Stimulated activated CD4-positive, alpha-beta T cell treated with anti-CD3 and anti-CD28 coated beads, TNF-alpha, amount 100 ng/mL, for 48 hours (primary cell): ENCODE measurements at places on chromosomes 5 and 9.

- DNase-seq, result no peak
Measured at GRCh38 chr9:125137200-125137599, 6.1 kb downstream of the SCAI start.

GRCh38 chr5:125065741-125066140 lies 319.3 kb upstream of the ZNF608 start:
- DNase-seq, result no peak

GRCh38 chr5:40547557-40547956 lies 132.2 kb upstream of the PTGER4 start:
- no peak for DNase-seq

DNA sequence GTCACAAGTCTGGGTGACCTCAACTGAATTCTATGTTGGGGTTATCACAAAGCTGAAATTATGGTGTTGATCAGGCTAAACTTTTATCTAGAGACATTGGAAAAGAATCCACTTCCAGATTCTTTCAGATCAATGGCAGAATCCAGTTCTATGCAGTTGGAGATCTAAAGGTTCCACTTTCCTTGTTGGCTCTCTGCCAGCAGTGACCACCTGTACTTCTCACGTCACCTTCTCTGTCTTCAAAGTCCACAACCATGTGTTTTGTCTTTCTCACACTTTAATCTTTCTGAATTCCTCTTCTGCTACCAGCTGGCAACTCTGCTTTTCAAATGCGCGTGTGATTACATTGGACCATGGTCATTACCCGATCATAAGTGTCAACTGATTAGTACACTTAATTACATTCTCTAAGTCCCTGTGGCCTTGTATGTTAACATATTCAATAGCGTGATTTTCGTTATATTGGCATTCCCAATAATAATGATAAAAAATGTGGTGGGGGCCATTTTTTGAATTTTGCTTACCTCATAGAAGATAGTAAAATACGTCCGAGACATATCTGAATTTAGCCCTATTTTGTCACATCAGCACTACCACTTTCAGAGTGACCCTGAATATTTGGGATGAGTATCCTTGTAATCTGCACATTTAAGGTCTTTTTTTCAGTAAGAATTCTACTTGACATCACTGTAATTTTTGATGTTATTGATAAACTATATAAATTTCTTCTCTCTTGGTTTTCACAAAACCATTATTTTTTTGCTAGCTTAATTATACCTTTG lies 73.7 kb upstream of the PRDM9 start:
- DNase-seq, result no peak

- DNase-seq, result no peak
Measured at GRCh38 chr9:36993933-36994764, 39.9 kb downstream of the PAX5 start.

DNA sequence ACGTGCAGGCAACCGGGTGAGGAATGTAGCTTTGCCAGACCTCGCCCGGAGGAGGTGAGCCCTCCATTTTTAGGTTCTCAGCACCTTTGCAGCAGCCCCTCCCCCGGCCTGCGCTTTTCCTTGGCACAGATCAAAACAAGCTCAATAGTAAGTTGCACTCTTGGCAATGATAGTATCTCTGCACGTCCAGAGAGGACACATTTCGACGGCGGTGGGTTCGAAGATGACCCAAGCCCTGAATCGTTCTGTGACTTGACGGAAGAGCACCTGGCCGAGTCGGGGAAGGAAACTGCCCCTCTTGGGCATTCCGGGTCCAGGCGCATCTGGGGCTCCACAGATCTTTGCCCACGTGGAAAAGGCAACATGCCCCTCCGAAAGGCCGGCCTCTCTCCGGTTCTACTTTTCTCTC lies 904 bp downstream of the GDNF start:
- DNase-seq, result no peak
